NCI-H510A treated with DMSO at 0.1 percent for 48 hours (cell line): ENCODE measurements at places on chromosomes 1 and 21.

DNA sequence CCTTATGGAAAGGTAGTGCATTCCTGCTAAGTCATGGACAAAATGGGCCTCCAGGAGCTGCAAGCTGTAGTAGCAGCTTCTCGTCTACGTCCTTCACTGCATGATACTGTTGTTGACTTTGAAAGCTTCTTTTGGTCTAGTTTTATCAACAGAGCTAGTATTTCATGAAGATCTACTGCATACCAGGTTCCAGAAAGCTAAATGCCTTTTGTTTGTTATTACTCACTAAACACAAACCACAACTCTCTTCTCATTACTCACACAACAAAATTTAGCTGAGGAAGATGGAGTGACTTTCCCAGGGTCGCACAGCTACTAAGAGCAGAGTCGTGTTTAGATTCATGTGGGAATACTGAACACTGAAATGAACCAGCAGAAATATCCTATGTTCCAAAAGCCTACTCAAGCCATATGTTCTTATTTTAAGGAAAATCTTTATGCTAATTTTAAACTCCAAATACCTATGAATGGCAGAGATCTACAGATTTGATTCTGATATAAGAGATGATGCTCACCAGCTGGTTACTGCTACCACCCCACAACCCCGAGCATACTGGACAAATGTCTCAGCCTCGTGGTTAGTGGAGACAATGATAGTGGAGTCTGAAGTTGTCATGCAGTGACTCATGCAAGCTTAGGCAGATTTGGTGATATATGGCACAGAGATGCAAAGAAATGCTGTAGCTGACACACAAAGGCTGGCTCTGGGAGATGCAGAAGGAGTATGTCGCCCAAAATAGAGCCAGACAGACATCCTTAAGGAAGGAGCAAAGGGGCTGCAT is 20.6 kb downstream of the PGBD2 start:
- DNase-seq, result no peak

DNA sequence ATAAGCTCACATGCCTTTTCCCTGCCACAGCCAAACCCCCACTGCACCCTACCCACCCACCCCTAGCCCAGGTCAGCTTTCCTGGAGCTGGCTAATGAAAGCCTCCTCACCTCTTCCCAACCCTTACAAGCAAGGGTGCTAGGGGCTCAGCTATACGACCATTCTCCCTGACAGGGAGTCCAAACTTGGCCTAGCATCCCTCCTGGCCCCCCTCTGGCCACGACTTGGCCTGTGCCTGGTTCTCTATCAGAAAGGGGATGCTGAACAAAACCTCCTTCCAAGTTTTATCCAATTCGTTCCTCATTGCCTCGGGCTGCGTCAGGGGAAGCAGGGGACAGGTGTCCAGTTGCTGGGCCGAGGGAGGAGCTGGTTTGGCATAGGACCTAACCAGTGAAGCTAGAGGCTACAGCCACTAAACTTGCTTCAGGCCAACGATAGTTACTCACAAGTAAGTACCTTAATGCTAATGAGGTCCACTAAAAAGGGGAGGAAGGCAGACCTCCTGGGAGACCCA is 8.6 kb downstream of the TMEM81 start:
- no peak for DNase-seq

- no peak for DNase-seq
Measured at GRCh38 chr21:15514073-15514946, 215.5 kb upstream of the USP25 start.

DNA sequence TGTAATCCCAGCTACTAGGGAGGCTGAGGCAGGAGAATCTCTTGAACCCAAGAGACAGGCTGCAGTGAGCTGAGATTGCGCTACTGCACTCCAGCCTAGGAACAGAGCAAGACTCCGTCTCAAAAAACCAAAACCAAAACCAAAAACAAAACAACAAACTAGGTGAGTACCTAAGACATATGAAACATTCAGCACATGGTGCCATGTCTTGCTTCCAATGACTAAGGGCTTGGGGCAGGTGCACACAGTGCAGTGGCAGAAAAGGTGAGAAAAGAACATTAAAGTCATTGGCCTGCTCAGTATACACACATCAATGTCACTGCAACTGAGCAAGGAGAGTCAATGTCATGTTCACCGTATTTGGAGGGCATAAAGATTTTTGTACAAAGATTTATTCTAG is 4.1 kb upstream of the ACTA1 start:
- no peak for DNase-seq

GRCh38 chr1:202915146-202915545 is 11.9 kb downstream of the KLHL12 start:
- no peak for DNase-seq
